NT2/D1 (cell line): ENCODE measurements at places on chromosomes 7 and 10.

DNA sequence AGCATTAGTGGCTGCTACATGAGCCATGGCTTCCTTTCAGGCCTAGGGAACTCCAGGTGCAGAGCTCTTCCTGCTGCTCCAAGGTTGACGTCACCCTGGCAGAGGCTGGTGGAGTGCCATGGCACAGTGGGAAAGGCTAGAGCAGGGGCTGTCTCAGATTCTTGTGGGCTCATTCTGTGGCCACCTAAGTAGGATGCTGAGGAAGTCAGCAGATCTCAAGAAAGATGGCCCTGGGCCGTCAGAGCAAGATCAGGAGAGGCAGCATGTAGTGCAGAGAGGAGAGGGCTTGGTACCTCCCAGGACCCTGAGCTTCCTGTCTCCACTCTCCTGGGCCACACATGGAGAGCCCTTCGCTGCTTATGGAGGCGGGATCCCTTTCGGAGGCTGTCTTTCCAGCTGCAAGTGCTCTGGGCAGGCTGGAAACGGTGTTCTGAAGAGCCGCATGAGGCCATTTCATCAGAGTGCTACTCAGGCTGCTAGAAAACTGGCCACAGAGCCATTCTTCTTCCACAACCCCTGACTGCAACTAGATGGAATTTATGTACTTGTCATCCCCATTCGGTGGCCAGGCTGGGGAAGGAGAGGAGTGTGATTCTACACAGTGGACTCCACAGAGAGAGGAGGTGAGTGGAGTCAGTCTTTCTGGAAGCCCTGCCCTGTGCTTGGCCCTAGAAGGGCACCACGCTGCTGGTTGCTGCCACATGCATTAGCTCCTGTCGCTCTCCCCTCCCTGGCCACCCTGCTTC lies 304.2 kb downstream of the RPS24 start:
- no peak for DNase-seq

DNA sequence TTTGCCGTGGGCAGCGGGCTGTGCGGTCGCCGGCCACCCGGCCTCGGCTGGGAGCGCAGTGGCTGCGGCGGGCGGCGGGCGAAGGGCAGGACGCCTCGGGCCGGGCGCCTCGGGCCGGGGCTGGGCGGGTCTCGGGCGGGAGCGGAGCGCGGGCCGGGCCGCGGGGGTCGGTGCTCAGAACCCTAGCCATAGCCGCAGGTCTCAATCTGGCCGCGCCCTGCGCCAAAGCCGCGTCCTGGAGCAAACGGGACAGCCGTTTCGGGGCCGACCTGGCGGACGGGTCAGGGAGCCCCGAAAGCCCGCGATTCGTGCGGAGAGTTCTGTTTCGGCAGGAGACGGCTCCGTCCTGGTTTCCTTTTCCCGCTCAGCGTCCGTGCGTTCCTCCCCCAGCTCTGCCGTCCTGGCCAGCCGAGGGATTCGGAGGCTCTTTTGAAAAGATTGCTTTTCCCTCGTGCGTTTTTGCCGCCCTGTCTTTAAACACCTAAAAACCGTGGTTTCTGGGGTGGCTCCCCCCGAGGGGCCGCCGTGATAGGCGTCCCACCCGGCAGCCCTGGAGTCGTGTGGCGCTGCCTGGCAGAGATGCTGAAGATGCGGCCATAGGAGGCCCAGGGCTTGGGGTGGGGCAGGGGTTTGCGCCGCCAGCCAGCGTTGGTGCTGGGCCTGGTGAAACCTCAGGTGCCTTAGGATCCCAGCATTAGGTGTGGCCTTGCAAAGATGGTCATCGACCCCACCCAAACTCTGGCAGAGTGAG lies 727 bp downstream of the RET start:
- no peak for DNase-seq

GRCh38 chr10:113052076-113052830 lies 102.2 kb downstream of the TCF7L2 start:
- no peak for DNase-seq

DNA sequence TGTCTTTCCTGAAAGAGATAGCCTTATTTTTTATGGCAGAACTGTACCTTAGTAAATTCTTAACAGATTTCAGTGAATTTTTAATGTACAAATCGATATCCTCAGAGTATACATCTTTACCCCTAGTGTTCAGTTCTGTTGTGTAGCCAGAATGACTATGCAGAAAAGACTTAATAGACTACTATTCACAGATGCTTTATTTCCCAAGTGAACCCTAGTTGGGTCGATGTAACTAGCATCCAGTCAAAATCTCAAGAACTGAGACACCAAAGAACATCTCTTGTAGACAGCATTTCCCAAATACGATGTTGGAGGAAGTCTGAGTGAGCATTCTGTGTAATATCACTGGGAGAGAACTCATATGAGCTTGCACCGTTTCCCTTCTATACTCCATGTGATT lies 1.5 kb downstream of the AKR1C3 start:
- no peak for DNase-seq

GRCh38 chr10:44962870-44963738 lies 3.5 kb downstream of the RASSF4 start:
- DNase-seq: no peak

- DNase-seq: no peak
These were observed 121.9 kb upstream of the AKR1E2 start for GRCh38 chr10:4704034-4704545.
